ENCODE measurements at places on chromosomes 1 and 21. TPM values are rescaled to one million over a fixed set of nuclear protein-coding genes. Genes with fewer than 3 reads are reported as not detected.

- no peak for DNase-seq
- peaks cover 2% of the 10 kb centered on the region for H3K36me3 ChIP-seq
- H3K4me1 ChIP-seq: peaks cover 8% of the 10 kb centered on the region
Measured at GRCh38 chr1:234997896-234998741, 130.5 kb downstream of the TOMM20 start.

DNA sequence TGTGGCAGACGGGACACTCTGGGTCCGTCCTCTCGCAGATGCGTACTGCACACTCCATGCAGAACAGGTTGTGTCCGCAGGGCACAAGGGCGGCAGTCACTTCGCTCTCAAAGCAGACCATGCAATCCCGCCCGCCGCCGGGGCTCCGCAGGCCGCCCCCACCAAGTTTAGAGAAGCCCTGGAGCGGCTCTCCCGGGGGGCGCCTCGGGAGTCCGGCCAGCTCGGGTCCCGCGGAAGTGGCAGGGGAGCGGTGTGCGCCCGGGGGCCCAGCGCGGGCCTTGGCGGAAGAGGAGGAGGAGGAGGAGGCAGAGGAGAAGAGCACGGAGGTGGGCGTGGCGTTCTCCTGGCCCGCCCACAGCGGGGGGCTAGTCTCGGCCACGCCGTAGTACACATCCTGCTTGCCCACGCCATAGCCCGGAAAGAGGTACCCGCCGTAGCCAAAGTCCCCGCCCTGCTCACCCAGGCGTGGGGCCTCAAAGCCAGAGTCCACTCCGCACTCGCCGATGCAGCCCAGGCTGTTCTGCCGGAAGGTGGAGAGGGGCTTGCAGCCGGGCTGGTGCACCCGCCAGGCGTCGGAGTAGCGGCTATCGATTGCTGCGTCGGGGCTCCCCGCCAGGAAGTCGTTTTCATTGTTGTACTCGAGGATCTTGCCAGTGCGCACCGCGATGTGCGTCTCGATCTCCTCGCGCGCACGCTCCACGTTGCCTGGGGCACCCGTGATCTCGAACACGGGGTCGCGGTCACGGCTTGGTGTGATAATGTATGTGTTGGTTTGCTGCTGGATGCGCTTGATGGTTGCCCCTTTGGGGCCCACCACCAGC, 5.4 kb downstream of the MEX3A start:
- H3K27me3 ChIP-seq: peaks cover 36% of the 10 kb centered on the region
- DNase-seq: no peak
- H3K4me3 ChIP-seq: no peak overlapping the region

DNA sequence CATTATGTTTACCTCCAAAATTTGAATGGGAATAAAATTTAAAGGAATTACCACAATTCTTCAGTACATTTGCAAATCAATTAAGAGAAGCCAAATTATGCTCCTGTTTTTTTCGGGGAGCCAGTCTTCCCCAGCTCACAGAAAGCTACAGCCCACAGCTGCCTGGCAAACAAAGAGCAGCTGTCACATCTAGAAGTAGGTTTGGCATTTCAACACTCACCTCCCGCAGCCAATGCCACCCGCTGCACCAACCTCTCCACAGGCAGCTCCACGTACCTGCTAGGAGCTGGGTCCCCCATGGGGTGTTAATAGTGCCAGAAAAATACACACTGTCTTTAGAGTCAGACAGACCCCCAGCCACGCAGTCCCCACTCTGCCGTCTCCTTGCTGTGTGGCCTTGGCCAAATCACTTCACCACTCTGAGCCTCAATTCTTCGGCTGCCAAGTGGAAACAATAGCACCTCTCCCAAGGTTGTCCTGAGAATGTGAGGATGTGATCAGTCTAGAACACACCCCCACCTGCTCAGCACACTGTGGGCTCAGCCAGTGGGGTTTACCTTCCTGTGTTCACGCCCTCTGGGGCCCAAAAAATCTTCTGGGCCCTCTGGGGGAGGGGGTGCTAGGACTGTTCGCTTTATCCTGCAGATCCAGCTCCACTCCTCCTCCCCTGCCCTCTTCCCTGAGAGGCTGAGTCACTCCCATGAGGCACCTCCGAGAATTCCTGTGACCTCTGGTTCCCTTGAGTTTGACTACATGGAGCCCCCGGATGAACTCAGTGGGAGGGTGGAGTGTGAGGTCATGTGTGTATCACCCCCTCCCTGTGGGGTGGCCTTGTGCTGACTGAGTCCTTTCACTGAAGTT, 204.3 kb upstream of the GRIK3 start:
- H3K4me3 ChIP-seq: no peak overlapping the region
- H3K36me3 ChIP-seq: no peaks in the 10 kb centered on the region
- no peaks in the 10 kb centered on the region for H3K4me1 ChIP-seq
- no peak overlapping the region for H3K27ac ChIP-seq
- H3K27me3 ChIP-seq: peaks cover 20% of the 10 kb centered on the region

- H3K27me3 ChIP-seq: no peaks in the 10 kb centered on the region
- no peak for DNase-seq
- H3K4me3 ChIP-seq: no peak overlapping the region
- no peaks in the 10 kb centered on the region for H3K36me3 ChIP-seq
- no peak overlapping the region for H3K27ac ChIP-seq
- no peaks in the 10 kb centered on the region for H3K4me1 ChIP-seq
Measured at GRCh38 chr1:219529116-219529515, 83.8 kb downstream of the ZC3H11B start.

DNA sequence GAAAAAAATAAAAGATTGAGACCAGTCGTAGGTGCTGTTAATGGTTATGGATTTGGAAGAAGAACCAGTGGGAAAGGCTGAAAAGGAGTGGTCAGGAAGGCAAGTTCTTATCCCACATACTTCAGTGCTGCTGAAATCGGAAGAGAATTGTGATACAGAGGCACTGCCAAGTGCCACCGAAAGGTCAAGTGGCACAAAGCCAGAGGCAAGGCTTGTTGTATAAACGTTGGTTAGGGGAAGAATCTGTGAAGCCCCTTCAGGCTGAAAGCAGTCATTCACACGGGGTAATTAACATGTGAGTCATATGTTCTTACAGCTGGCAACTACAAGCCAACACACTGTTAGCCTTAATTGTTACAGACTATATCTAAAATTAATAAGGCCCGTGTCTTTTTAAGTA, 48.8 kb downstream of the ZBTB40 start:
- DNase-seq: no peak
- H3K27ac ChIP-seq: no peak overlapping the region
- H3K4me1 ChIP-seq: no peaks in the 10 kb centered on the region
- peaks cover 13% of the 10 kb centered on the region for H3K36me3 ChIP-seq
- no peak overlapping the region for H3K4me3 ChIP-seq
- no peaks in the 10 kb centered on the region for H3K27me3 ChIP-seq

Gene APOBEC4
- not detected for total RNA-seq

Gene WNT4
- total RNA-seq: not detected
